Osteocyte (in vitro differentiated cells): ENCODE measurements at places on chromosomes 13 and 19. TPM values are rescaled to one million over a fixed set of nuclear protein-coding genes. Genes with fewer than 3 reads are reported as not detected.

The ANGPTL4 gene
- 6.5 and 8.6 TPM in 2 replicates for total RNA-seq

DNA sequence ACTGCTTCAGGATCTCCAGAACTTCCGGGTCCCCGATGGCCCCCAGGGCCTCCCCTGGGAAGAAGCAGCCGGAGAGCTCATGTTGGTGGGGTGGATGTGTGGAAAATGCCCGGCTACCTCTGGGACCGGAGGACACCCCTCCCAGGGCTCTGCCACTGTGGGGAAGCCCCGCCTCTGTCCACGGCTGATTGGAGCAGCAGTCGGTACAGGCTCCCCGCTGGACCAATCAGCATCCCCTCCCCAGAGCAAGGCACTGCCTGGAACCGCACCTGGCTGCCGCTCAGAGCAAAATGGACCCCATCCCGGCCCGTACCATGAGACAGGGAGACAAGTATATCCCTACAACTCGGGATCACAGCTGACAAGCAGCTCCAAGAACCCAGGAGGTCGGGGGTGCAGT is 6.4 kb downstream of the DOHH start:
- H3K27ac ChIP-seq = no peak overlapping the region
- no peak for DNase-seq
- H3K4me3 ChIP-seq = no peak overlapping the region
- peaks cover 13% of the 10 kb centered on the region for H3K36me3 ChIP-seq

DNA sequence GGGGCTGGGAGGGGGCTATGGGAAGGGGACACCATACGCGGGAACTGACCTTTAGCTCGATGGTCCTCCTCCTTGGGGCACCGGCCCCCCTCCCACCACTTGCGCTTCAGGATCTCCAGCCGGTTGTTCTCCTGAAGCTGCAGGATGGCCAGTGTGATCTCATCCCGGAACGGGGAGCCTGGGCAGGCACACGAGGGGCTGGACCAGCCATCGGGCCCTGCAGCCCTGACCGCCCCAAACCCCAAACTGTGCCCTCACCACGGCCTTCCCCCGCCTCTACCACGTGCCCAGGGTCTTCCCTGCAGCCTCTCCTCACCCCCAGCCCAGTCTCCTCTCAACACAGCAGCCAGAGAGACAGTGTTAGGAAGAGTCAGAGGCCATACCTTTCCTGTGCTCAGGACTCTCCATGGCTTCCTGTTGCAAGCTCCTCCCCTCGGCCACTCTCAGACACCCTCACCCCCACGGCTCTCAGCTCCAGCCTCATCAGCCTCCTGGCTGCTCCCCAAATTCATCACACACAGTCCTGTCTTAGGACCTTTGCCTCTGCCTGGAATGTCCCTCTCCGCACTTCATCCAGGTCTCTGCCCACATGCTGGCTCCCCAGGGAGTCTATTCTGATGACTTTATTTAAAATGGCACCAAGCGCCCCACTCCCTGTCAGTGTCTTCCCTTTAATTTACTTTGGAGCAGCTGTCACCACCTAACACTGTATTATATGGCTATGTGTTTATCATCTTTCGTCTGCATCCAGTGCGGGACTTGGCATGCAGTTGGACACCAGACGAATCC is 9.7 kb upstream of the ATP1A3 start:
- peaks cover 41% of the 10 kb centered on the region for H3K27me3 ChIP-seq
- no peak overlapping the region for H3K27ac ChIP-seq

- no peak overlapping the region for H3K4me3 ChIP-seq
- H3K27ac ChIP-seq = no peak overlapping the region
- H3K4me1 ChIP-seq = peaks cover 2% of the 10 kb centered on the region
- H3K27me3 ChIP-seq = no peaks in the 10 kb centered on the region
- DNase-seq = no peak
Observed at GRCh38 chr19:15439078-15439799, 10.5 kb downstream of the WIZ start.

DNA sequence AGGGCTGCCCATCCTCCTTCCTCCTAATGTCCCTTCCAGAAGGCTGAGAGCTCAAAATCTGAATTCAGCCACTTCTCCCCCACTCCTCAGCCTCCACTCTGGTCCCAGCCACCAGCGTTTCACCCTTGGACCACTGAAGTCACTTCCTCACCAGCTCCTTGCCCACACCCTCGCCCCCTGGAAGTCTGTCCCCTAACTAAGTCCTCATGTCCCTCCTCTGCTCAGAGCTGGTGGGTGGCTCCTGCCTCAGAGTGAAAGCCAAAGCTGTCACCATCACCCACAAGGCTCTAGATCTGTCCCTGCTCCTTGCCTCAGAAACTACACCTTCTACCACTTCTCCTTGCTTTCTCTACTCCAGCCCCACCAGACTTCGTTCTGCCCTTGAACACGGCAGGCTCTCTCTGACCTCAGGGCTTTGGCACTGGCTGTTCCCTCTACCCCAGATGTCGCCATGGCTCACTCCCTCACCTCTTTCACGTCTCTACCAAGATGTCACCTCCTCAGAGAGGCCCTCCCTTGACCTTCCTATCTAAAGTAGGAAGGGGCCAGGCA is 1.7 kb downstream of the ERCC1 start:
- DNase-seq = no peak
- H3K4me3 ChIP-seq = peak overlapping the region; percentile 42
- H3K36me3 ChIP-seq = peaks cover 7% of the 10 kb centered on the region
- peak overlapping the region; percentile 20 for H3K27ac ChIP-seq
- no peaks in the 10 kb centered on the region for H3K27me3 ChIP-seq

DNA sequence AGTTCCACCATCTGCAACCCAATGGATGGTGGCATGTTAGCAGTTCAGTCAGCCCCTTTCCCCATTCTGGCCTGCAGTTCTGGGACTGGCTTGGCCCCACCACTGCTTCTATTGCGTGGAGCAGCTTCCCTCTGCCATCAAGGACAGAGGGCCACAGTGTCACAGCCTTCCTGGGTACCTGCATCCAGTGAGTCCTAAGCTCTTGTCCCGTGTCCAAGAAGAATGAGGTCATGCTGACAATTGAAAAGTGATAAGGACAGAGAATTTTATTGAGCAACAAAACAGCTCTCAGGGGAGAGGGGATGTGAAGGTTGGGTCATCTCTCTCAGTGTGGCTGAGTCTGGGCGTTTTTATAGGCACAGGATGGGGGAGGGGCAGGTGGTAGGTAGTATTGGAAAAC is 33.5 kb upstream of the SIN3B start:
- no peaks in the 10 kb centered on the region for H3K27me3 ChIP-seq
- no peaks in the 10 kb centered on the region for H3K4me1 ChIP-seq
- no peak overlapping the region for H3K4me3 ChIP-seq
- no peak overlapping the region for H3K27ac ChIP-seq
- no peaks in the 10 kb centered on the region for H3K36me3 ChIP-seq

DNA sequence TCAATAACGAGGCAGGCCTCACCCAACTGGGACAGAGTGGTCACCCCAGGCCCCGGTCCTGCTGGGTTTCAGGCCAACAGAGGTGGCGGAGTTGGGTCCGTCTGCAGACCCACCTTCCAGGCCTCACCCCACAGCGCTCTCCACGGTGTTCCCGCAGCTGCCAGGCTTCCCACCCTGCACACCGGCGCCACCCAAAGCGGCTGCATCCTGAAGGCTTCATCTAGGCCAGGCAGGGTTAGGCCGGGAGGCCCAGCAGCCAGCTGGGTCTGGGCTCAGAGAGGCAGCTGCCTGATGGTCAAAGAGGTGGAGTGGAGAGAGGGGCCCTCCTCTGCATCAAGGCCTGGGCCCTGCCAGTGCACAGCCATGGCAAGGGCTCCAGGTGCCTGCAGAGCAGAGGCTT is 44.1 kb downstream of the EPSTI1 start:
- DNase-seq = no peak
- no peak overlapping the region for H3K27ac ChIP-seq
- peaks cover 42% of the 10 kb centered on the region for H3K36me3 ChIP-seq
- no peaks in the 10 kb centered on the region for H3K4me1 ChIP-seq
- no peak overlapping the region for H3K4me3 ChIP-seq

GRCh38 chr13:69545551-69545950 is 562.1 kb upstream of the ATXN8OS start:
- H3K4me1 ChIP-seq = no peaks in the 10 kb centered on the region
- H3K27ac ChIP-seq = no peak overlapping the region
- no peak overlapping the region for H3K4me3 ChIP-seq
- no peak for DNase-seq
- H3K36me3 ChIP-seq = no peaks in the 10 kb centered on the region

- DNase-seq = no peak
- H3K27ac ChIP-seq = no peak overlapping the region
- no peaks in the 10 kb centered on the region for H3K27me3 ChIP-seq
- peaks cover 7% of the 10 kb centered on the region for H3K36me3 ChIP-seq
- H3K4me3 ChIP-seq = no peak overlapping the region
- H3K4me1 ChIP-seq = peaks cover 1% of the 10 kb centered on the region
Observed at GRCh38 chr13:51955816-51956603, 55.2 kb downstream of the ATP7B start.

DNA sequence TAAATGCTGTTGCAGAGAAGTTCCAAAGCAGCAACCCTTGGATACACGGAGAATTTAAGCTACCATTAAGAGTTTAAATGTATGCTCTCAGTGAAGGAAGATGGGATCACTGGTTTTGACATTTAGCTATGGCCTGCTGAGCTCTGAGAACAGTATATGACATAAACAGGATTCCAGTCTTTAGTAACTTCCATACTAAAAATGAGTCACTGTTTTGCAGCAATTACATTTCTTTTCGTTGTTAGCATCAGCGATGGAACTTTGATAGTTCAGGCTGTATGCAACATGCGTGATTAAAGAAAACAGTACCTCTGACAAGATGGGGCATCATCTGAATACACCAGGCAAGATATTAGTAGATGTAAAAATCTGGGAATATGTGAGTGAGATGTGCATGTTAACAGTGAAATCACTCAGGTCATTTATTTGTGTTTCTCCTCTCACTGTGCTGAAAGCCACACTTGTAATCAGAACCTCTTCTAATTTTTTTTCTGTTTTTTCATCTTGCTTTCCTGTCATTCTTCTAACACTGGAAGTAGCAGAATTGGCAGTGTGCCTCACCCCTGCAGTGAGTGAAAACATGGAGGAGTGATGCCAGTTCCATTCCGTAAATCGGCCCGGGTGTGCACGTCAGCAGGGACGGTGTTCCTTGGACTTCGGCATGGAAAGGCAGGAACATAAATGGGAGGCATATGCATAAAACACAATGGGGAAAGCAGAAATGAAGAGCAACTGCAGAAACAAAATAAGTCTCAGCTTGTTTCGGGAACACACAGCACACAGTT is 361.5 kb downstream of the OXGR1 start:
- no peak for DNase-seq
- no peak overlapping the region for H3K4me3 ChIP-seq
- no peaks in the 10 kb centered on the region for H3K36me3 ChIP-seq
